Suppressor macrophage treated with lipopolysaccharide for 4 hours (primary cell): ENCODE measurements at places on chromosomes 6 and 20.

GRCh38 chr6:26457264-26457805, 420 bp upstream of the BTN2A1 start:
- DNase-seq = no peak

DNA sequence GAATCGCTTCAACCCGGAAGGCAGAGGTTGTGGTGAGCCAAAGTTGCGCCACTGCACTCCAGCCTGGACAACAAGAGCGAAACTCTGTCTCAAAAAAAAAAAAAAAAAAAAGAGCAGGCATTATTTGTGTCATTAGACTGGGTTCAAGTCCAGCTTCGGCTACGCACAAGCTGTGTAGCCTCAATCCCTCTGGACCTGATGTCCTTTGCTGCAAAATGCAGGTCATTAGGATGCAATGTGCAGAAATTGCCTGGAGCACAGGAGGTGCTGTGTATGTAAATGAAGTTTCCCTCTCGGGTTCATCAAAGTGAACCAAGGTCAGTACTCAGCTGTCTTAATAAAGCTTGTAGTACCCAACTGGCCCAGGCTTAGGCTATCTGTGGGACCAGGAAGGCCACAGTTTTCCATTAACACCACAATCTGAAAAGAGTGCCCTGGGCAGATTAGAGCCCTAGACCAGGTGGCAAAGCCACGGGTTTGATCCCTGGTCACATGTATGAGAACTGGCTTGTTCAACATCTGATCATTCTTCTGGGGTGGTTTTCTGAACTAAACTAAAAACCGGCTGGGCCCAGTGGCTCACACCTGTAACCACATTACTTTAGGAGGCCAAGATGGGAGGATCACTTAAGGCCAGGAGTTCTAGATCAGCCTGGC, 155.3 kb downstream of the ZMYND8 start:
- no peak for DNase-seq

GRCh38 chr6:38503032-38503773, 136.5 kb downstream of the BTBD9 start:
- DNase-seq = no peak

DNA sequence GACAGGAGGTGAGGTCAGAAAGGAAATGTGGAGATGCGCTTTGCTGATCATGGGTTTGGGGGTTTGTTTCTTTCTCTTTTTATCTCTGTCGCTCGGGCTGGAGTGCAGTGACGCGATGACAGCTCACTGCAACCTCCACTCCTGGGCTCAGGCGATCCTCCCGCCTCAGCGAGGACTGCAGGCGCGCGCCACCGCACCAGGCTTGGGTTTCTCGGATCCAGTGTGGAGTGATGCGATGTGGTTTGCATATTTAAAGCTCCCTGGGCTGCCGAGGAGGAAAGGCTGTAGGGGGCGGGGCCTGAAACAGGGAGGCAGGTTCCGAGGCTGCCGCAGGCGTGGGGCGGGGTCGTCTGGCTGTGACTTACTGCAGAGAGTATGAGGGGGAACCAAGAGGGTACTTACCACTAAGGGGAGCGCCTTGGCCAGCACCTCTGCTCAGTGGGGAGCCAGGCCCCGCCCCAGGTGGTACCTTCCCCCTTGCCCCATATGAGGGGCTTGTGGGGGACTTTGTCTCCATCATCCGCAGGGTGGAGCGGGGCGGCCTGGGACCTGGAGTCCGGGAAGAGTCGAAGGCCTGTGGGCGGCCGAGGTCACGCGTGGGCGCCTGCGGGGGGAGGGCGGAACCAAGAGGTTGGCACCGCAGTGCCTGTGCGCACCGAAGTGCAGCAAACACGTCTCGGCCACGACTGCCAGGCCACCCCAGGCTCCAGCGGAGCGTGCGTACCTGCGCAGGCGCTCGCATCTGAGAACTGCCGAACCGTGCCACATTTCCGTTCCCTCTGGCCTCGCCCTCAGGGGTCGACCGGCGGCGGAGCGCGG, 12.7 kb upstream of the BAK1 start:
- DNase-seq = no peak

DNA sequence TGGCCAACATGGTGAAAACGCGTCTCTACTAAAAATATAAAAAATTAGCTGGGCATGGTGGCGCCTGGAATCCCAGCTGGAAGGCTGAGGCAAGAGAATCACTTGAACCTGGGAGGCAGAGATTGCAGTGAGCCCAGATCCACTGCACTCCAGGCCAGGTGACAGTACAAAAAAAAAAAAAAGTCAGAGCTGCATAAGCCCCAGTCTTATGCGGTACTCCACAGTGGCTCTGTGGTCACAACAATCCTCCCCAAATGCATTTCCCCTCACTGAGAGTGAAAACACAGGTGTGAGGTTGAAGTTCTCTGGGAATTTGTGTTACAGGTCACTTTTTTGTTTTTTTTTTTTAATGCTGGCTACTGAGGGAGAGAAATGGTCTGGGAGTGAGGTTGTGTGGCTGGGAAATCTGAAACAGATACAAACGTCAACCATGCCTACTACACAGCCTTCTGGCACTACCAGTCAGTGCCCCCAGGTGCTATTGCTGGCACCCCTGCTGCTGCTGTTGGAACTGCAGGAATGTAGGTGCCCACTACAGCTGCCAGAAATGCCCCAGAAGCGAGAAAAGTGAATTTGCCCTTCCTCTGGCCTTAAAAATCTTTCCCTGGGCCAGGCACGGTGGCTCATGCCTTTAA, 5.7 kb downstream of the MRPS26 start:
- no peak for DNase-seq

GRCh38 chr6:47363736-47364135, 54.0 kb upstream of the TNFRSF21 start:
- DNase-seq = no peak

- no peak for DNase-seq
Observed at GRCh38 chr6:80922916-80923455, 816.5 kb downstream of the BCKDHB start.

- DNase-seq = no peak
Observed at GRCh38 chr20:5153612-5154542, 27.1 kb downstream of the CDS2 start.
